Stimulated activated CD8-positive, alpha-beta memory T cell treated with anti-CD3 and anti-CD28 coated beads, Interleukin-7, amount 100 ng/mL, for 1 hour (primary cell): ENCODE measurements at places on chromosomes 2 and 18.

GRCh38 chr2:236833501-236834073, 252.1 kb upstream of the COPS8 start:
- DNase-seq: no peak

- peak; percentile 32 for DNase-seq
These were observed 1.9 kb downstream of the PRSS56 start for GRCh38 chr2:232521959-232522622.

DNA sequence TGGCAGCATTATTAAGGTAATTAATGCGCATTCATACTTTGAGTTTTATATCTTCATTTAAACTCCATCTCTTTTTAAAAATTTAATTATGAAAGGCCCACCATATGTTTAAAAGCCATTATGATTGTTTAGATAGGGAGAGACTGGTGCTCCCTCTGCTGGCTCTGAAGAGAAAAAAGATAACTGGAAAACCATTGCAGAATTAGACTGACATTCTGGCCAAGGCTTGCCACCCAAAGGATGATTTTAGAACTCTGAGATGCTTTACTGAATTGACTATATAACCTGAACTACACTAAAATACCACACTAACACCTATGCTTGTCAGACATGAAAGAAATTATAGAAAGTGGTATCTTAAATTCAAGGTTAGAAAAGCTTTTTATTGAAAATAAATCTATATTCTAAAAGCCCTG, 127.6 kb upstream of the SPOPL start:
- DNase-seq: no peak

GRCh38 chr2:198351647-198352046, 547.3 kb downstream of the PLCL1 start:
- DNase-seq: no peak

DNA sequence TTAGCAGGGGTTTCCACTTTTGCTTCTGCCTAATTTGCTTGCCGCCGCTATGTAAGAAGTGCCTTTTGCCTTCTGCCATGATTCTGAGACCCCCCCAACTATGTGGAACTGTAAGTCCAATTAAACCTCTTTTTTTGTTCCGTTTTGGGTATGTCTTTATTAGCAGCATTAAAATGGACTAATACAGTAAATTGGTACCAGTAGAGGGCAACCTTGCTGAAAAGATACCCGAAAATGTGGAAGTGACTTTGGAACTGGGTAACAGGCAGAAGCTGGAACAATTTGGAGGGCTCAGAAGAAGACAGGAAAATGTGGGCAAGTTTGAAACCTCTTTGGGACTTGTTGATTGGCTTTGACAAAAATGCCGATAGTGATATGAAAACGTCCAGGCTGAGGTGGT, 216.1 kb upstream of the FSIP2 start:
- DNase-seq: no peak

- DNase-seq: no peak
These were observed 209.3 kb downstream of the AKAIN1 start for GRCh38 chr18:4987452-4988405.

- DNase-seq: no peak
These were observed 198.8 kb downstream of the DCDC2C start for GRCh38 chr2:3902131-3902530.

DNA sequence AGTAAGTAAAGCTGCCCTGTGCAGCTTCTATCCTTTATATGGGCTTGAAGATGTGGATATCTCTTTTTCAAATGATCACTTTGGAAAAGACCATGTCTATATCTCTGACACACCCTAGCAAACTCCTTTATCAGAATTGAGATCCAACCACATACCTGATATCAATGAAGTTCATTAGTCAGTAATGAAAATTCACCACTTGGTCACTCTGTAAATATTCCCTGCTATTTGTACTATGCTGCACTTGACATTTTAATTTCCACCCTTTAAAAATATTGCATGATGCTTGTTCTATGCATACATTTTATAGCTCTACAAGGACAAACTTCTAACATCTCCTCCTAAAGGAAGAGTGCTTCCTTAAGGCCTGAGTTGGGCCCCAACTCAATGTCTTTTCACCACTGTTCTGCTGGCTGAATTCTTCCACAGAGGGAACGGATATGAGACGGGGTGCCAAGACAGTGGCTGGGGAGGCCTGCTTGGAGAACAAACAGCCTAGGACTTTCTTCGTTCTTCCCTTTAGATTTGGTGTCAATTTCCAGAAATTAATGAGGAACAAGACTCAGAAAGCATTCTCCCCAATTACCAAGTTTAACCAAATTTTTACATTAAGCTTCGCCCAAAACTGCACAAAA, at the start of gene GKN2:
TSS of gene GKN2 (minus strand) at position 7 of the 635 bp plus-strand sequence. CDS start 32 bp downstream, outside the sequence.
- DNase-seq: no peak

DNA sequence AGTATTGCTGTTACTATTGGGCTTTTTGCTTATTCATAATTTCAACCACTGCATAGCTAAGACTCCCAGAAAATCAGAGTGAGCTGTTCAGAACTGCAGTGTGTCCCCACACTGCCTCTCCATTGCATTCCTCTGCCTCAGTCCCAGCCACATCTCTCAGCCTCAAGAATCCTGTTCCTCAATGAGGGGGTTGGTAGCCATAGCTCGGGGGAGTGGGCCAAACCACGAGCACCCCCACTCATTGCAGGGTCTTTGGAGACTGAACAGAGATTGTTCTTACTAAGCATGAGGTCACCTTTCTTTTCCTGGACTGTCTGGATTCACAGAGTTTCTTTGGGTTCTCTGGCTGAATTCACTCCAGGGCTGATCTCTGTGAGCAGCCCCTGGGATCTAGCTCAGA, 161.1 kb downstream of the GFPT1 start:
- no peak for DNase-seq

DNA sequence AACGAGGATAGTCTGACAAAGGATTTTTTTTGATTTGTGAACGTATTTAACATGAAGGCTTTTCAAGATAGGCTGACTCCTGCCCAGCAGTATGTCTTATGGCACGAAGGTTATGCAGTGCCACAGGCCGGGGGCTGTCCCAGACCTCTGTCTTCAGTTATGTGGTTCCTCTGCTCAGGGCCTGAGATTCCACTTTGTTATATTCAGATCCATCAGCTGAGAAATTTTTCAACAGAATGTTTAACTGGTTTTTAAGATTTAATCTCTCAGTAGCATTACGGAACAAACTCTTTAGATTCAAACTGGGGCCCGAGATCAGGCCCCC, 20.0 kb downstream of the C2orf74 start:
- DNase-seq: no peak

DNA sequence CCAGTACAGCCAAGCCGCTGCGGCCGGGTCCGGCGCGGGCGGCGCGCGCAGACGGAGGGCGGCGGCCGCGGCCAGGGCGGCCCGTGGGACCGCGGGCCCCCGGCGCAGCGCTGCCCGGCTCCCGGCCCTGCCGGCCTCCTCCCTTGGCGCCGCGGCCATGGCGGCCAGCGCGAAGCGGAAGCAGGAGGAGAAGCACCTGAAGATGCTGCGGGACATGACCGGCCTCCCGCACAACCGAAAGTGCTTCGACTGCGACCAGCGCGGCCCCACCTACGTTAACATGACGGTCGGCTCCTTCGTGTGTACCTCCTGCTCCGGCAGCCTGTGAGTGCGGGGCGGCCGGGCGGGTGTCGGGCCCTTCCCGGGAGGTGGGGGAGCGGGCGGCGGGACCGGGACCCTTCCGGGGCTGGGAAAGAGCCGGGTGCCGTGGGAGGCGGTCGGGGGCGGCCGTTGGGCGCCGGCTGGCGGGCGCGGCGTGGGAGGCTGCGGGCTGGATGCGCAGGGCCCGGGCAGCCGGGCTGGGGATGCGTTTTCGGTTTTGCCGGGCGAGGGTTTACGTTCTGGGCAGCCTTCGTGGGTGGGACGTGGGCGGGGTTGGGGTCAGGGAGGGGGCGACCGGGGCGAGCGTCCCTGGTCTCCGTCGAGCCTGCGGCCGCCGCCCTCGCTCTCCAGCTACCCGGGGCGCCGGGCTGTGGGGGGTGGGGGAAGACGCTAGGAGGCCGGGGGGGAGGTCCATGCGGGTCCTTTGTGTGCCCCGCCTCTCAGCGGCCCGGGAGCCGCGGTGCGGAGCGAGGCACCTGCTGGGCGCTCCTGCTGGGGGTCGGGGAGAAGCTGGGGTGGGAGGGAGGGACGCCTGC, 537 bp downstream of the AGFG1 start:
- peak; percentile 15 for DNase-seq

DNA sequence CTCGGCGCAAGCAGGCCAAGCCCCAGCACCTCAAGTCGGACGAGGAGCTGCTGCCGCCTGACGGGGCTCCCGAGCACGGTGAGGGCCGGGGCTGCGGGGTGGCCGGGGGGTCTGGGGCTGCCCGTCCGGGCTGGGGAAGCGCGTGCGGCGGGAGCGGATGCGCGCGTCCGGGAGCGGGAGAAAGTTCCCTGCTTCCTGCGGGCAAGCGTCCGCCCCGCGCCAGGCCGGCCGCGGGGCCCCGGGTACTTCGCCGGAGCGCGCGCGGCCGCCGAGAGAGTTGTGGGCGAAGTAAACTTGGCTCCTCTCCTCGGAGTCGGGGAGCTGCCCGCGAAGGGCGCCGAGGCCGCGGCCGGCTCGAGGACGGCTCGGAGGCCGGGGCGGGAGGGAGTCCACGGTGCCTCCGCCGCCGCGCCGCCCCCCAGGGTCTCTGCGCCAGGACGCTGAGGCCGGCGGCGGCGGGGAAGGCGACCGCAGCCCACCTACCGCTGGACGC, 707 bp downstream of the SALL3 start:
- DNase-seq: no peak

DNA sequence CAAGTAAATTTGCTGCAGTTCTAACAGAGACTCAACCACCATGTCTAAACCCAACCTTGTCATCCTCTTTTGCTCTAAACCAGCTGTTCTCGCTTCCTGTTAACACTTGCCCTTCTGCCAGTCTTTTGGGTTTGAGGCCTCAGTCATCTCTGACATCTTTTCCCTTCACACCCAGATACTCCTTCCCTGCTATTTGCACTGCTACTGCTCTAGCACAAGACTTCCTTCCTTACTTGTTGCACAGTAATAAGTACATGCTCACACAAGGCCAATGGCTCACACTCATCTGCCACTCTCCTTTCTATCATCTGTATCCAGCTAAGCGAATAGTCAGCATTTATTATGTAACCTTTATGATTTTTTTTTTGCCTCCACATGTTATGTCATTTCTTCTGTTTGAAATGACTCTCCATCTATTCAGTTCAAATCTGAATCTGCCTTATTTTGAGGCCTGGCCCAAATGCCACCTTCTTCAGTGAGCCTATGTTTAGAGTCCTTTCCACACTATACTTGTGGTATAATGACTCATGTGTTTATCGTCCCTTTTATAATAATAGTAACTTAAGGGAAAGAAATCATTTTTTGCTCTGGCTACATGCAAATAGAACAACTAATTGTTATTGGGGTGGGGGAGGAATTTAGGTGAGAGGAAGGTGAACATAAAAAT, 22.5 kb upstream of the CDKL4 start:
- no peak for DNase-seq

GRCh38 chr2:174025271-174026121, 60.3 kb upstream of the SP3 start:
- DNase-seq: no peak

DNA sequence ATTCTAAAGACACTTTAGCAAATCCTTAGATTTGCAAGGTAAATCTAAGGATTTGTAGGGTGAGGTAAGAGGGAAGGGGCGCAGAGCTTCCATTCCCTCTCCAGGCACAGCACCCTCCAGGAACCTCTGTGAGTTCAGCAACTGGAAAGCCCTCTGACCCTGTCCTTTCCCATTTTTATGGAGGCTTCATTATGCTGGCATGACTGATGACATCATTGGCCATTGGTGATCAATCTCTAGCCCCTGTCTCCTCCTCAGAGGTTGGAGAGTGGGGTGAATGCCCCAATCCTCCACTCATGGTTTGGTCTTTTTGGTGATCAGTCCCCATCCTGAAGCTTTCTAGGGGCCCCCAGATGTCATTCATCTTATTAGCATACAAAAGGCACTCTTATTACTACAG, 187.8 kb downstream of the TSN start:
- DNase-seq: no peak

DNA sequence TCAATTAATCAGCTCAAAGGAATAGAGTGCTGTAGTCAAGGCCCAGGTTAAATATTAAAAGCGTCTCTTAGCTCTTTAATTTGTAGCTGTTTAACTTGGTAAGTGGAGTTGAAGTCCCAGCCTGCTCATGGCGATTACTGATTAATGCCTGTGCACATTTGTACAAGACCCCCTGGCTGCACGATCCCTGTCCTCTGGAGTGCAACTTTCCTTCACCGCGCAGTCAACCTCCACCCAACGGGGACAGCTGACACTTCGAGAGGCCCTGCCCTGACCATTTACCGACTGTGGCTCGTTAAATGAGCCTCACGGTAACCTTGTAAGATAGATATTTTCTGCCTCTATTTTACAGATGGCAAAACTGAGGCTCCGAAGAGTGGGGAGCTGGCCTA, 5.5 kb upstream of the CYS1 start:
- no peak for DNase-seq

GRCh38 chr18:54032412-54032811, 192.1 kb downstream of the MBD2 start:
- DNase-seq: no peak

DNA sequence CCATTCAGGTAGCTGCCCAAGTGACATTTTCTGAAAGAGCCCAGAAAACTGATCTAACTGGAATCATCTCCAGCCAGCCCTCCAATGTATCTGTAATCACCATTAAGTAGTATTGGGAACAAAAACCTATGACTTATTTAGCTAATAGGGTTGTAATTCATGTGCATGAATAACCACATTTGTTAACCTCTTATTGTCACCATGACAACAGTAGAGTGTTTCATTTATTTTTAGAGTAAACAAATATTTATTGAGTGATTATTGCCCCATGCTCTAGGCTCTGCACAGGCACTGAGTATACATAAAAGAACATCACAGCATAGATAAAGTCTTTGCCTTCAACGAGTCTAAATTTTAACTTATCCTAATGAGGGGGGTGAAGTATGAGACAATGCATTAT, 265.4 kb upstream of the UBE2E3 start:
- no peak for DNase-seq

GRCh38 chr2:168480825-168481585, 24.9 kb downstream of the CERS6 start:
- DNase-seq: no peak

DNA sequence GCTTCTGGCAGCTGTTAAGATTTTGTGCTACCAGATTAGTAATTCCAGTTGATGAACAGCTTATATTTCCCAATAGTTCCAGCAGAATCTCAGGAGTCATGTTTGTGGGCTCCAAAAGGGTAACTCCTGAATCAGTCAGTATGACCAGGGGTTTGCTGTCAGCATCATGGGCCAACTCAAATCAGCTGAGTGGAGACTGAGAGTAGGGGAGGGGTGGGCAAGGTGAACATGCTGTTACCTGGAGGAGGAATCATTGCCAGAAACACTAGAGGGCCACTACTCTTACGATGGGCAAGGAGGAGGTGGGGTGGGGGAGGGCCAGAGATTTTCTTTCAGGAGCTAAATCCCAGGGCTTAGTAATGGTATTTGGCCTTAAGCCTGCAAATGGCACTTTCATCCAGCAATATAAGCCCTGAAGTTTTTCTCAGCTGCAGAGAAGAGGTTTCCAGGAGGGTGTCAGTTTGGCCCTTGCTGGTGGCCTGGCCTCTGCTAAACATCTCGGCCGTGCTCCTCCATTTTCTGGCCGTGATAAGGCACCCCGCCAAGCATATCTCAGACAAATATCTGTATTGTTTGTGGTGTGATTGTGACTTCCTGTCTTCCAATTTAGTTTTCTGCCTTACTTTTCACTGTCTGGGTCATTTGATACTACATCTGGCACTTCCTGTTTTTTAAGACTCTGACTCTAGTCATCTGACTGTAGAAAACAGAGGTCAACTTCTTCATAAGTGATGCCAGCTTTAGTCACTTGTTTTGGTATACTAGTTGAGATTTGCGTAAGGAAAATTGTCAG, 120.5 kb upstream of the CXCR4 start:
- no peak for DNase-seq
